ENCODE measurements at places on chromosomes 4 and X. TPM values are rescaled to one million over a fixed set of nuclear protein-coding genes. Genes with fewer than 3 reads are reported as not detected.

Gene DNAAF6
- not detected for total RNA-seq

Gene PAGE4
- total RNA-seq: not detected

Gene PLA2G12A
- total RNA-seq: 11.3 TPM

Gene HSFX1
- 0.19 TPM for total RNA-seq

Gene TCEAL6
- not detected for total RNA-seq

Gene NPY2R
- not detected for total RNA-seq

- H3K4me3 ChIP-seq: no peak overlapping the region
- peaks cover 14% of the 10 kb centered on the region for H3K4me1 ChIP-seq
- H3K27me3 ChIP-seq: no peaks in the 10 kb centered on the region
- no peak overlapping the region for H3K27ac ChIP-seq
- H3K36me3 ChIP-seq: no peaks in the 10 kb centered on the region
Measured at GRCh38 chrX:1202251-1202650, 10.2 kb downstream of the CRLF2 start.

DNA sequence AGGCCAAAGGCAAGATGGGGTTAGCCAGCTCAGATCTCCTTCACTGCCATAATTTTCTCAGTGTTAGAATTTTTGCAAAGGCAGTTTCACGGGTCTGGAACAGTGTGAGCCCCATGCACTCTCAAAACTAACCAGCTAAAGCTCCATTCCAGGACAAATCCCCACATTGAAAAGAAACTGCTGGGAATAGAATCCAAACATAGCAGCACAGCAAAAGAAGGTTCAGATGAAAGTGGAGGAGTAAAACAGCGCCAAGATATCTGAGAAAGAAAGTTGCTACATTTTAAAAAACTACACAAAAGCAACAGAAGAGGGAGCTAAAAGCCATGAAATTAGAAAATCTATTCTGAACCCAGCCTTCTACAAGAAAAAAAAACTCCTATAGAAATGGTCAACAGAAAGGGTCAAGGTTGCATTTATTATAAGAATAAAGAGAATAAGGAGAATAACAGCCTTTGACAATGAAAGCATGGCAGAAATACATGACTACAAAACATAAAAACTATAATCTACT is 39.6 kb upstream of the SLC7A3 start:
- no peaks in the 10 kb centered on the region for H3K36me3 ChIP-seq
- no peak overlapping the region for H3K27ac ChIP-seq
- no peaks in the 10 kb centered on the region for H3K4me1 ChIP-seq
- peak; percentile 31 for DNase-seq

DNA sequence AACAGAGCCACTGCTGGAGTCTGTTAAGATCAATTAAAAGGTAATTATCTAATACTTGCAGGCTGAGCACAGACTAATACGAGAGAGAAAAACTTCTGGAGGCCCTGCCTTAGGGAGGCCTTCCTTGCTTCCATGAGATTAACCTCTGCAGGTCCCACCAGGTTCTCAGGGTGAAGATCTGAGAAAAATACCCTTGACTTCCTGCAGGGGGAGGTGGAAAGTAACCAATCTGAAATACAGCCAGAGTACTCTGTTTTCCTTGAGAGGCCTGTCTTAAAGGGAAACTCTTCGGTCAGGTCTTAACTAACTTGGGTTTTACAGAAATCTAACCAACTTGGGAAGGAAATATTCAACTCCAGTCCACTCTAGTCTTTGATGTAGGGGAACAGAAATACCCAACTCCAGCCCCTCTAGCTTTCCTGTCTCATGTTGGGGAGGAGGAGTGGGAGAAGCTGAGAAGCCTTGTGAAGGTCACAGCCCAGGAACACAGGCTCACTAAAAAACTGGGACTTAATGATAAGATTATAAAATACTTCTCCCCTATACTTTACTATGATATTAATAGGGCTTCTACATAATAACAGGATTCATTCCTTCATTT is 77.1 kb downstream of the TBCK start:
- no peak overlapping the region for H3K4me3 ChIP-seq
- no peaks in the 10 kb centered on the region for H3K27me3 ChIP-seq
- H3K36me3 ChIP-seq: peaks cover 3% of the 10 kb centered on the region
- H3K4me1 ChIP-seq: no peaks in the 10 kb centered on the region
- H3K27ac ChIP-seq: no peak overlapping the region

- DNase-seq: peak; percentile 69
- no peak overlapping the region for H3K4me3 ChIP-seq
- peak overlapping the region; percentile 84 for H3K27ac ChIP-seq
- H3K4me1 ChIP-seq: peaks cover 33% of the 10 kb centered on the region
- no peaks in the 10 kb centered on the region for H3K27me3 ChIP-seq
Measured at GRCh38 chrX:119482481-119483480, 14.5 kb downstream of the SLC25A5 start.

GRCh38 chr4:612052-612748 is 13.2 kb upstream of the PDE6B start:
- no peak overlapping the region for H3K27ac ChIP-seq
- peaks cover 4% of the 10 kb centered on the region for H3K27me3 ChIP-seq
- H3K4me1 ChIP-seq: no peaks in the 10 kb centered on the region
- no peaks in the 10 kb centered on the region for H3K36me3 ChIP-seq
- DNase-seq: no peak

GRCh38 chr4:42843694-42844093 is 48.8 kb upstream of the GRXCR1 start:
- no peak for DNase-seq
- no peak overlapping the region for H3K4me3 ChIP-seq
- H3K27me3 ChIP-seq: peaks cover 24% of the 10 kb centered on the region
- H3K36me3 ChIP-seq: no peaks in the 10 kb centered on the region
- no peak overlapping the region for H3K27ac ChIP-seq

DNA sequence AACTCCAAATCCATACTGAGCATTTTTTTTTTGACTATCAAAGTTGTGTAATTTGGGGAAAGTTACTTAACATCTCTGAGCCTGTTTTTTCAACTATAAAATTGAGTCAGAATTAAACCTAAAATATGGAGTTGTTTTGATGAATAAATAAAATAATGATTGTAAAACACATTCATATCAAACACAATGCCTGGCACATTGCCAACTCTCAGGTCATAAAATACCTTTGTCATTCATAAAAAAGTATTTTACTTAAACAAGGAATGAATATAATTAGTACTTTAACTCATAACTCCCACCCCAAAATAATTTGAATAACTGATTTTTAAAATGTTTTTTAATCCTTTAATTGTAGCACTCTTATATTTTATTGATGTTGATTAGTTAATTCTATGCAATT is 3.8 kb upstream of the GPR174 start:
- no peaks in the 10 kb centered on the region for H3K27me3 ChIP-seq
- H3K27ac ChIP-seq: no peak overlapping the region
- no peak for DNase-seq
- no peaks in the 10 kb centered on the region for H3K36me3 ChIP-seq

GRCh38 chr4:3385711-3386420 is 55.9 kb upstream of the HGFAC start:
- H3K27ac ChIP-seq: peak overlapping the region; percentile 88
- H3K36me3 ChIP-seq: no peaks in the 10 kb centered on the region
- peak overlapping the region; percentile 59 for H3K4me3 ChIP-seq
- no peaks in the 10 kb centered on the region for H3K27me3 ChIP-seq

DNA sequence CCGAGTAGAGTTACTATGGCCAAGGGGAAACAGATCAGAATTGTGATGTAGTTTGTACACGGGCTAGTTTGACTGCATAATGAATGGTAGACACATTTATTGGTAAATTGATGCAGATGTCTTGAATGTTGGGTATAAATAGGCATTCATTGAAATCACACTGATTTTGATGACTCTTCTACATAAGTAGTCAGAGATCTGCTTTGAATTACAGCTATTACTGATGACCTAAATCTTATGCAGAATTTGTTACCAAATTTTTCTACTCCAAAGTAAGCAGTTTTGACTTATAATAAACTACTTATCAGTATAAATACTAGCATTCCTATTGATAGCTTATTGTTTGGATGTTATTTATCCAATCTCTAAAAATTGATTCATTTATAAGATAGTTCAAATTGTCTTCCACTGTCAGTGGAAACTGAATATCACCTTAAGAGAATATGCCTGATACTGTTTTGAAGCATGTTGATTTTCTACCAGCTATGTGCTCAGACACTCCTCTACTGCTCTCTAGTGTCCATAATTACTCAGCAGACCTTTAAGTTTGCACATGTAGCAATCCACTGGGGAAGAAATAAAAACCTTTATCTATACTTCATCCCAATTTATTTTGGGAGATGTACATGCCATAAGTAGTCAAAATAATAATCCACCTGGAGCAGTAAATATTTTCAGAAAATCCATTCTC is 120.3 kb downstream of the RASL11B start:
- no peak overlapping the region for H3K4me3 ChIP-seq
- no peaks in the 10 kb centered on the region for H3K27me3 ChIP-seq

GRCh38 chr4:53150631-53151488 is 215.0 kb downstream of the SCFD2 start:
- H3K36me3 ChIP-seq: no peaks in the 10 kb centered on the region
- no peak overlapping the region for H3K4me3 ChIP-seq

DNA sequence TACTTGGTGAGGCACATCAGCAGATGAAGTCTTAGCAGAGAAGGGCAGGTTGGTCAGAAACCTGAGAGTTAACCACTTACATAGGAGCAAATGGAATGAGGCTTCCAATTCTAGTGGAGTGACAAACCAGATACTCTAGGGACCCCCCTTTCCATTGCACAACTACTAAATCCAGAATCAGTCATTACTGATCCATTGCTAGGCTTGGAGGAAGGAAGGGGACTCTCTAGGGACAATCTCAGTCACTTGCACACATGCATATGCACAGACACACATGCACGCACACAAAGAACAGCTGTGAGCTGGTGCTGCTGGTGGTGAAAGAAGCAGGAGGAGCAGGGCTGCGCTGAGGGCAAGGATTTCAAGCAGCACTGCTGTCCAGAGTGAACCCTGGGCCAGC is 25.7 kb downstream of the PNMA5 start:
- DNase-seq: no peak
- H3K4me1 ChIP-seq: no peaks in the 10 kb centered on the region
- H3K27ac ChIP-seq: no peak overlapping the region
- no peaks in the 10 kb centered on the region for H3K27me3 ChIP-seq

DNA sequence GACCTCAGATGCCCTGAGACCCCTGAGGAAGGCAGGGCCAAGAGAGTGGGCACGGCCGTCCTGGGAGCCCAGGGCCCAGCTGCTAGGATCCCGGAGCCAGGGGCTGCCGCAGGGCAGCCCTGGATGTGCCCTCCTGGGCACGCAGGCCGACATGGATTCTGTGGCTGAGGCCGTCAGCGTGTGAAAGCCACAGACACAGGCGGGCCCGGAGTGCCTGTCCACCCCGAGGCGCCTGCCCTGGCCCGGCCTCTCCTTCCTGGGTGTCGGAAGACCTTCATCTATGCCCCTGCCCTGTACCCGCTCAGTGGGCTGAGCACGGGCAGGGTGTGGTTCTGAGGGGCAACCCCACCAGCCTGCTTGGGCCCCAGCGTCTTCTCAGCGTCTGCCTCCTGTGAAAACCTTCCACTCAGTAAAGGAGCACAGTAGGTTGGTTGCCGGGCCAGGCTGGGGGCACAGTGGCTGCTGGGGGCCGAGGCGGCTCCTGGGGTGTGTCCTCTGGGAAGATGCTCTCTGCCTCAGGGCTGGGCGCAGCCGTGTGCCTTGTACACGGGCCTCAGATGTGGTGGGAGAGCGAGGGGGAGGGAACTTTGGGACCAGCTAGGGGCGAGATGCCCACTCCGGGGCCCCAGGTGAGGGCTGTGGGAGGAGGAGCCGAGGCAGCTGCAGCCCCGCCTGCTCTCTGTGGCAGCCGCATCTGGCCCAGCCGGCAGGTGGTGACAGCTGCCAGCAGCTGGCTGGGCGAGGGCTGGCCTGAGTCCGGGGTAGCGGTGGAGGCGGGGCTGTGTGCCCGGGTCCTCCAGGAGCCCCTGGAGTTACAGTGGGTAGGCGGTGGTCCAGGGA is 20.8 kb downstream of the FGFRL1 start:
- H3K36me3 ChIP-seq: no peaks in the 10 kb centered on the region
- no peaks in the 10 kb centered on the region for H3K4me1 ChIP-seq
- H3K27ac ChIP-seq: no peak overlapping the region
- no peaks in the 10 kb centered on the region for H3K27me3 ChIP-seq
- H3K4me3 ChIP-seq: no peak overlapping the region

- no peak for DNase-seq
- H3K4me3 ChIP-seq: peak overlapping the region; percentile 91
- no peak overlapping the region for H3K27ac ChIP-seq
- H3K36me3 ChIP-seq: no peaks in the 10 kb centered on the region
Measured at GRCh38 chr4:76950956-76951671, 1.6 kb downstream of the SEPTIN11 start.

GRCh38 chr4:7906171-7906701 is 33.4 kb downstream of the AFAP1 start:
- H3K4me3 ChIP-seq: no peak overlapping the region
- no peaks in the 10 kb centered on the region for H3K27me3 ChIP-seq
- H3K4me1 ChIP-seq: no peaks in the 10 kb centered on the region

GRCh38 chr4:37902738-37903693 is 12.1 kb downstream of the TBC1D1 start:
- peaks cover 29% of the 10 kb centered on the region for H3K4me1 ChIP-seq
- no peaks in the 10 kb centered on the region for H3K36me3 ChIP-seq

DNA sequence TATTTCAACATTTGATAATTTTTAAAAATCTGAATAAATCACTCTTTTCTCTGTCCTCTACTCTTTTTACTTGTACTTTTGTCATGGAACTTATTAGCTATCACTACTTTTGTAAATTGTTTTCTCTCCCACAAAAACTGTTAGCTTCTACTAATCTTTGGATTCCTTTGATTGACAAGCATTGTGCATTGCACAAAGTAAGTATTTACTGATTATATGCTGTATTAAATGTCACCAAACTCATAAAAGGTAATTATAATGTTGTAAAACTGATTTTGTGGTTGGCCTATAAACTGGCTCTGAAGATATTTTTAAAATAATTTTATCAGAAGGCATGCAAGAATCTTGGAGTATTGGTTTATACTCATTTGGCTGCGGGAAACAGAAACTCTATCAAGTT is 15.0 kb upstream of the SEC24B start:
- no peak overlapping the region for H3K27ac ChIP-seq
- peaks cover 3% of the 10 kb centered on the region for H3K4me1 ChIP-seq
- H3K36me3 ChIP-seq: no peaks in the 10 kb centered on the region

DNA sequence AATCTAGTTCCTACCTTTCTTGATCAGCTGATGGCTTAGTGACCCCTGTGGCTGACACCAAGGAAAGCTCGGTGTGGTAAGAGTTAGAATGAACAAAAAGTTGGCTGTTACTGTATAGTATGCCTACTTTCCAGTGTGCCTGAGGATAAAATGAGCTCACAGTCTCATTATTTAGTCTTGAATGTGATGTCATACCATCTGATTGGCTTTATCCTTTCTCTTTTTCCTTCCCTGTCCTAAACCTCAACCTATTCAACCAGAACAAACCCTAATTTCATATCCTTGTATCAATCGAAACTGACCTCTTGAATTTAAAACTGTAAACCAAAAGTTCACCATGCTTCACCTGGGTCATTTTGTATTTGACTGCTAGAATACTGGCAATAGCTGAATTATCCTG is 156.4 kb downstream of the PPARGC1A start:
- H3K27ac ChIP-seq: no peak overlapping the region
- DNase-seq: no peak
- no peak overlapping the region for H3K4me3 ChIP-seq
- no peaks in the 10 kb centered on the region for H3K27me3 ChIP-seq
- H3K36me3 ChIP-seq: no peaks in the 10 kb centered on the region
- H3K4me1 ChIP-seq: no peaks in the 10 kb centered on the region

- no peak overlapping the region for H3K4me3 ChIP-seq
- H3K27ac ChIP-seq: no peak overlapping the region
- H3K27me3 ChIP-seq: no peaks in the 10 kb centered on the region
- DNase-seq: no peak
- no peaks in the 10 kb centered on the region for H3K4me1 ChIP-seq
Measured at GRCh38 chr4:116870686-116871085, 214.7 kb downstream of the TRAM1L1 start.

Measured in liver (tissue), 10 donors.